ENCODE measurements at places on chromosomes 13 and 19. TPM values are rescaled to one million over a fixed set of nuclear protein-coding genes. Genes with fewer than 3 reads are reported as not detected.
A peak's percentile ranks its signal among the peaks of the same experiment; 100 is the strongest.

The GPR12 gene
- polyA plus RNA-seq = not detected

The NCR1 gene
- polyA plus RNA-seq = not detected

The TMEM150B gene
- 0.14 TPM for polyA plus RNA-seq

- DNase-seq = peak; percentile 78
Observed at GRCh38 chr13:108269601-108270328, at the start of gene TNFSF13B. TNFSF13B (plus strand) TSS chr13:108269718; CDS start chr13:108269896, 178 bp downstream.

DNA sequence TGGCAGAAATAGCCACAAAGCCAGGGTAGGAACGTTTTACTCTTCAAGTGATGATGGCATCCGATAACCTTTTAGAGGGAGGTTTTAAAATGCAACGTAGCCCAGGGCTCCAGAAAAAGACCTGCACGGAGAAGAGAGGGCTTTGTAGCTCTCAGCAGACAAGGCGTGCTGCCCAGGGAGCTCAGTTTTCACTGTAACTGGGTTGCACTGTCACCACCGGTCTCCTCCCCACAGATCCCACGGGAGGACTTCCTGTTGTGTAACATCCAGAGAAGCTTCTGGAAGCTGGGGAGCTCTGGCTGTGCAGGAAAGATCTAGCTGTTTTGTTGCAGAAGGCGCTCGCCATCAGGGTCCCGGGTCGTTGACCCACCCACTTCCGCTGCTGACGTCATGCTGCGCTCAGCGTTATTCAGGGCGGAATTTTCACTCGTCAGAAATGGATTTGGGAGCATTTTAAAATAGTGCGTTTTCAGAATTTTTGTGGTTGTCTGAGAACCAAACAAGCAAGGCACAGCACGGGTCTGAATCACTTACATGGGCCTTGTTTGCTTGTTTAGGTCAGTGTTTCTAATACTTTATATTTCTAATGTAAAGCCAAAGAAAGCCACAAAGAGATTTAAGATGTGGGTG lies 50.8 kb downstream of the ATP11A start:
- peak; percentile 30 for DNase-seq

- DNase-seq = peak; percentile 72
Observed at GRCh38 chr19:50434525-50434924, 1.8 kb downstream of the MYBPC2 start.

The IGSF23 gene
- 1.1 TPM for polyA plus RNA-seq

GRCh38 chr19:50318438-50318837 lies 10.7 kb downstream of the KCNC3 start:
- DNase-seq = no peak

DNA sequence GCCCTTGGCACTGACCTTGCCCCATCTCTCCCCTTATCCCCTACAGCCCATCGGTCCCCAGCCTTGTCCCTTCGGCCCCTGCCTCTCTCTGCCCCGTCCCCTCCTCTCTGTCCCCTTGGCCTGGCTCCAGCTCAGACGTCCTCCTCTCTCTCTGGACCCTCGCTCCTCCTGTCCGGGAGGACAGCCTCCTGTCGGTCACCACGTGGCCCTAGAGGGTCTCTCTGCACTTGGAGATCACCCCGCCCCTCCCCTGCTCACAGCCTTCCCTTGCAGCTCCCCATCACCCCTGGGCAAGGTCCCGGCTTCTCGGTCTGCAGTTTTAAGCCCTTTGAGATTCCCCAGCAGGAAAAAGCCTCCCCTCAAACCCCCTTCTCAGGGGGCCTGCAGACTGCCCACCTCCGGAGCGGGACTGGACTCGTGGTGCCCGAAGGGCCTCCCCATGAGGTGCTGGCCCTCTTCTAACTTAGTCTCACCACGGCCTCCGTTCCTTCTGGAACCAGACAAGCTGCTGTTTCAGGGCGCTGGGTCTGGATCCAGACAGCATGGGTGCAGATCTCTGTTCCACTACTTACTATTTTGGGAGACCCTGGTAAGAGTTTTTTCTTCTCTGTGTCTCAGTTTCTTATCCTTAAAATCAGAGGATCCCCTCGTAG lies 3.3 kb upstream of the KLK15 start:
- peak; percentile 73 for DNase-seq

GRCh38 chr13:49606747-49607648 lies 21.3 kb upstream of the ARL11 start:
- DNase-seq = peak; percentile 88

GRCh38 chr13:112137144-112137543 lies 70.2 kb downstream of the SOX1 start:
- no peak for DNase-seq

DNA sequence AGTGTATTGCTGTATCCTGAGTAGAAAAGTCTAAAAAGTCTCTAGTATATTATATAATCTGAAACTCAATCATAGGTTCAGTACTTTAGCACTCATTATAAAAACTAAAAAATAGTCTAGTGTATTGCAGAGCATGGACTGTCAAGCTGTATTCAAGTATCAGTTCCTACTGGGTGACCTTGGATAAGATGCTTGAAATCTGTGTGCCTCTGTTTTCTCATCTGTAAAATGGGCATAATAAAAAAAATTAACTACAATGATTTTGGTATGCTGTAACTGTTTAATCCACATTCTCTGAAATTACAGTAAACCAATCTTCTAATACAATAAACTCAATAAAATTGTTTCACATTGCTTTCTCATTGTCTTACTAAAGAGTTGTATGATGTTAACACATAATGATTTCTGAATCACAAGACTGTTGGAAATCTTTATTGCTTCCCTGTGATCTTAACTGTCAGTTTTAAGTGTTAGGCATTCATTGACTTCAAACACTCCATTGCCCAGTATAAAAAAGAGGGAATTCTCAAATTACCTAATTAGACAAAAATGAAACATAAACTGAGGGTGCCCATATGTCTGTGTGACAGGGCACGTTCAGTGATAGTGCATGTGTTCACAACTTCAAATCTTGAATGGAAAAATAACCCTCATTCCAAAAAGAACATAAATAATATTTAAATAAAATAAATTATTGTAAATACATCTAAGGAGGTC lies 2.2 kb downstream of the STARD13 start:
- no peak for DNase-seq

DNA sequence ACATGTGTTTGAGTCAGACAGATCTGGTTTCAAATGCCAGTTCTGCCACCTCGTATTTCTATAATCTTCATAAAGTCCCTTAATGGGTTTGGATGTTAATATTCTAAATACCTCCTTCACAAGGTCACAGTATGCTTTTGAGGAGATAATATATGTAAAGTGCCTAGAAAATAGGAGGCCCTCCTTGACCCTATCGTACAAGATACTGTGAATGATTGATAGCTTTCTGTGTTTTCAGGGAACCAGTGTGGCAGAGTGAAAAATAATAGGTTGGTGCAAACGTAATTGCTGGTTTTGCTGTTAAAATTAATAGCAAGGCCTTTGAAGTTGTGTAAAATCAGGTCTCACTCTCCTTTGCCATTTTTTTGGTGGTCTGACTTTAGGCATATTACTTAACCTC lies 77.5 kb upstream of the SCEL start:
- no peak for DNase-seq

The C1QTNF9B gene
- 0.12 TPM for polyA plus RNA-seq

Data from pancreas (tissue), 10 donors.